ENCODE measurements at places on chromosomes 5 and 9. TPM values are rescaled to one million over a fixed set of nuclear protein-coding genes. Genes with fewer than 3 reads are reported as not detected.

ORM2 gene
- total RNA-seq = not detected

- no peak for DNase-seq
Measured at GRCh38 chr9:119544492-119544891, 175.3 kb upstream of the BRINP1 start.

GRCh38 chr5:9263656-9264055 lies 282.2 kb downstream of the SEMA5A start:
- no peak for DNase-seq

DNA sequence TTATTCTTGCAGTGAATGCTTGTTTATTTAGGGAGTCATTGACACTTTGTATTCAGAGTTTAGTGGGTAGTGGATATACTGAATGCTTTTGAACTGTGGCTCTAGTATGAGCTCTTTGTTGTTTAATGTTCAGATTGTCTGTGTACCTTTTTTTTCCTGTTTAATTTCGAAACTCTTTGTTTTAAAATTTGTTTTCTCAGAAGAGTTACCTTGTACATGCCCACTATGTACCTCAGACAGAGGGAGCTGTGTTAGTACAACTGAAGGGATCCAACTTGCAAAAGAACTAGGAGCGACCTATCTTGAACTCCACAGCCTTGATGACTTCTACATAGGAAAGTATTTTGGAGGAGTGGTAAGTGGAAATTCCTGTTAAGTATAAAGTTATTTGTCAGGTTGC lies 17.0 kb downstream of the RHOBTB3 start:
- DNase-seq = no peak

DNA sequence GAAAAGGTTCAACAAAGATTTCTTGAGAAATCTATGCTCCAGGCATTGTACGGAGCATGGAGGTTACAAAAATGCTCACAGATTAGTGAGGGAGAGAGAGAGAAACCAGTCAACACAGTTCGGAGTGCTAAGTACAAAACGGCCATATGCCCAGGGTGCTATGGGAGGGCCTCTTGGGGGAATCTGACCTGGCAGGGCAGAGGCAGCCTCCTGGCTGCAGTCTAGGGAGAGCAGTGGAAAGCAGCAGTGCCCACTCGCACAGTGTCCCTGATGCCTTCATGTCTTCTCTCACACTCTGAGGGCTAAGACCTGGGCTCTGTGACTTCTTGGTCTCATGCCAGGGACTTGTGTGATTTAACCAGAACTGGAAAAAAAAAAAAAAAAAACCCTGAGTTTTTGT lies 29.8 kb upstream of the SMC5 start:
- DNase-seq = no peak

- DNase-seq = no peak
Measured at GRCh38 chr9:105390871-105391270, 57.0 kb upstream of the FSD1L start.

DNA sequence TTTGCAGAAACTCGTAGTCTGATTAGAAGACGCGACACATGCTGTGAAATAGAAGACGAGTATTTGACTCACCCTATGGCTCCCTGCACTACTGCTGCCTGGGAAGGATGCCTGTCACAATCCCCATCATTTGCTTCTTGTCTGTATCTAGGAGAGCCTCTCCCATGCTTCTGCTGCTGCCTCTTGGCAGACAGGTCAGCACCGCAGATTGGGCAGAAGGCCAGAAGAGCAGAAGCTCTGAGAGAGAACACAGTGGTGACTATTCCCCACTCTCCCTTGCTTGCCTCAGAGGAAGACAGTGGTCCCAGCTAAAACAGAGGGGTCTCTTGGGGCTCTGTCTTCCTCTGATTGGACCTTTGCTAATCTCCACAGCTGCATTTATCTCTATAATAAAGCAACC lies 84.0 kb upstream of the SMIM32 start:
- DNase-seq = no peak

- DNase-seq = no peak
Measured at GRCh38 chr5:92309336-92309991, 926.3 kb upstream of the ARRDC3 start.

CEL gene
- 16.6 TPM for total RNA-seq

DNA sequence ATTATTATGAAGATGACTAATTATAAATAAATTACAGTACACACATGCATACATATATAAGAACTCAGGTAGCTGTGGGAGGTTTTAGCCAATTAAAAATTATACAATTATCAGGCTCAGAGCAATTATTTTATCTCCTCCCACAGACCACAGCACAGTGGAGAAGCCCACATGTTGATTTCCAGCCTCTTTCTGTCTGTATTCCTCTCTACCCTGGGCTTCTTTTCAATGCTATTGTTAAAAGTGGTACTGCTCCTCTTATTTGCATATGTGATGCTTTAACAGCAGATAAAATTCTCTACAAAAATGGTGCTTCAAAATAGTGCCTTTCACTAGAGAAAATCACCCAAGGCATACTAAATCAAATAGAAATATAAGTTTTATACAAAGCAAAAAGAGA lies 218.7 kb downstream of the NFIB start:
- no peak for DNase-seq

ADAMTS2 gene
- total RNA-seq = 2.9 TPM

- DNase-seq = peak; percentile 25
Measured at GRCh38 chr5:168238463-168238862, 53.0 kb upstream of the WWC1 start.

DNA sequence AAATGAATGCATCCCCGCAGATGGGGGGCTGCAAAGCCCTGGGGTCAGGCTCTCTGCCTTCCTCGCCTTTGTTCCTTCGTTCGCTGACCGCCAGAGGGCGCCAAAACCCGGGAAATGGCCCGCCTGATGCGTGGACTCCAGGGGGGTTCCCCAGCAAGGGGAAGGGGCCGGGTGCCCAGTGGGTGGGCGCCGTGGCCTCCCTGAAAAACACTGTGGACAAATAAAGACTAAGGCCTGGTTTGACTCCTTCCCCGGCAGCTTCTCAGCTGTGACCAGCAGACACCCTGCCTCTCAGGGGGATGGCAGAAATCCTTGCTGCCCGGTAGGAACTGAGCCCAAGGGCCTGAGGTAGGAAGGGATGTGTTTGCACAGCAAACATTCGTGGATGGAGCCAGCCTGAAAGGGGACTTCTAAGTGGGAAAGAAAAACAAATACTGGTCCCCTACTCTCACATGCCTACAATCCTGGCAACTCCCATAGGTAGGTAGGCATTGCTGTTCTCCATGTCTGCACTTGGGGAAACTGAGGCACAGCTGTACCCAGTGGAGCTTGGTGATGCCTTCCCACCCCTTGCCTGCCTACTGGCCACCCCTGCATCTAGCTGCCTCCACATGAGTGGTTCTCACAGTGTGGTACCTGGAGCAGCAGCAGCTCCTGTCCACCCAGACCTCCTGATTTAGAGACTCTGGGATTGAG lies 57.7 kb downstream of the DUSP1 start:
- peak; percentile 69 for DNase-seq

KIF4B gene
- total RNA-seq = not detected

KIAA1191 gene
- 89.1 TPM for total RNA-seq

DNA sequence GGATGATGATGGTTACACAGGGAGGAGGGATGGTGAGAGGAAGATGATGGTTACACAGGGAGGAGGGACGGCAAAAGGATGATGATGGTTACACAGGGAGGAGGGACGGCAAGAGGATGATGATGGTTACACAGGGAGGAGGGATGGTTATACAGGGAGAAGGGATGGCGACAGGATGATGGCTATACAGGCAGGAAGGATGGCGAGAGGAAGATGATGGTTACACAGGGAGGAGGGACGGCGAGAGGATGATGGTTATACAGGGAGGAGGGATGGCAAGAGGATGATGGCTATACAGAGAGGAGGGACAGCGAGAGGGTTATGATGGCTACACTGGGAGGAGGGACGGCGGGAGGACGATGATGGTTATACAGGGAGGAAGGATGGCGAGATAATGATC lies 64.1 kb upstream of the FCN1 start:
- no peak for DNase-seq

DNA sequence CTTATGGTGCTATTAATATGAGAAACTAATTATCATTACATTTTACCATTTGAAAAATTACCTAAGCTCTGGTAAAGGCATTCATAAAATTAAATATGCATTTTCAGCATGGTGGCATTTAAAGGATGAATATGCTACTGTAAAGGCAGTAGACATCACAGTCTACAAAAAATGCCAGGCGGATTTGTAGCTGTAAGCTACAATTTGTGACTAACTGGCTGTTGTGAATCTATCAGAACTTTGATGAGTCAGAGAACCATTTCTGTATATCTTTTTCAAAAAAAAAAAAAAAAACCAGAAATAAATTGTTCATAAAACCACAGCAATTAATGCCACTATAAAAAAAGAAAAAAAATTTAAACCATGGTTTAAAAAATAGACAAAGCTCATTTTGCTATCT lies 186.3 kb downstream of the NFIB start:
- DNase-seq = no peak

MSMP gene
- 2.1 TPM for total RNA-seq

DNA sequence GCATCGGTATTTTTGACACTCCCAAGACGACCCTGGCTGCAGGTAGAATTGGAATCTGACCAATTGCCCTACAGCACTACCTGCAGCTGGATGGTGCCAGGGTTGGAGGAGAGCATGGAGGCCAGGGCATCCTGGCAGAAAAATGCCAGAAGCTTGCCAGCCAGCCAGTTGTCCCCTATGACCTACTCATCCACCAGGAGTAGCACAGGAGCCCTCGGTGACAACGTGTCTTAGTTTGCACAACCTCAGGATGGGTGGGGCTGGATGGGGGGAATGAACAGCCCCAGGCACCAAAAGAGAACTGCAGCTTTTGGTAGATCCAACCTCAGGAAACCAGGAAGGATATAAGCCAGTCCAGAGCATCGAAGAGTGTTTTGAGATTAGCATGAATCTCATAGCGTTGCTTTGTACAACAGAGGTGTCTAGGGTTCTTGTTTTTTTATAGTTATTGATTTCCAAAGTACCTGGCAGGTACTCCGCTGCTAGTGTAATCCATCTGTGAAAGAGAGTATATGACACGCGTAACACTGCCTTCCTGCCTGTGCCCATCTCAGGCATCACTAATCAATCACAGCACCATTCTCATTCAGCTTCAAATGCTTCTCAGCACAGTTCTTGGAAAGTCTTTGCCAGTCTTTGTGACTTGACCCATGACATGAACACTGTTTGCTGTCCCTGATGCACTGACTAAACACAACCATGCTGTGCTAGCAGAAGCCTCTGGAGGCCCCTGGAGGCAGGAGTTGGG lies 36.7 kb upstream of the ASS1 start:
- no peak for DNase-seq

GRCh38 chr5:152987131-152987530 lies 503.3 kb upstream of the GRIA1 start:
- no peak for DNase-seq

GRCh38 chr9:100586093-100586492 lies 8.2 kb downstream of the CAVIN4 start:
- DNase-seq = no peak

BAAT gene
- 0.30 TPM for total RNA-seq

PCDHGA10 gene
- total RNA-seq = 4.7 TPM

- DNase-seq = peak; percentile 27
Measured at GRCh38 chr9:113220467-113221002, 542 bp downstream of the FKBP15 start.

KCNIP1 gene
- 0.25 TPM for total RNA-seq

IFNA13 gene
- not detected for total RNA-seq

SPINK14 gene
- not detected for total RNA-seq

ANKRD31 gene
- 0.05 TPM for total RNA-seq

ASPN gene
- total RNA-seq = 7.6 TPM

GRCh38 chr5:55220433-55221185 lies 6.5 kb downstream of the MCIDAS start:
- DNase-seq = peak; percentile 65

FAM221B gene
- 0.05 TPM for total RNA-seq

DNA sequence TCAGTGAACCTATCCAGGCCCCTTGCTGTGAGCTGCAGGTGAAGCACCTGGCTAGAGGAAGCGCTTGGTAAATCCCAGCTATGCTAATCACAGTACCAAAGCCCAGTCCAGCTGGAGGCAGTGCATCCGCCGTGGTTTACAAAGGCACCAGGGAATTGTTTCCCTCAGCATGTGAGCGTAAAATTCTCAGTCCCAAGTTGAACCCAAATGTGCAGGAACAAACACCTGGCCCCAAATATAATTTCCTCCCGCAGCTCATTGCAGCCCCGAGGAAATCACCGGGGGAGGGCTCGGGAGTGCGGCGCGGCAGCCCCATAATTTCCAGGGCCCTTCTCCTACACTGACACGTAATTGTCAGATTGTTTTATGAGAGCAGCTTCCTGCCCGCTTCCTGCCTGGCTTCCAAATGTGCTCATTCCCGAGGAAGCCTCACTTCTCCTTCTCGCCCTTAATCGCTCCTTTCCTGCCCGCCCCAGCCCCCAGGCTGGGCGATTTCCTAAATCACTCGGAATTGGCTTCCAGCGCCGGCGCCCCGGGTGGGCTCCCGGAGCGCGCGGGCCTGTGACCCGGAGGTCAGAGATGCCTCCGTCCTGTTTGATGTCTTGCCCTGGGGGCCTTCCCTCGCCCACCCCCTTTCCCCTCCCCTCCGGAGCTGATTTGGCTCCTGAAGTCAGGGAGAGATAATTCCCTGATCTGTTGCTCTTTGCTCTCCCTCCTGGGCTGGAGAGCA lies 134.4 kb downstream of the FGF1 start:
- DNase-seq = no peak

TNPO1 gene
- total RNA-seq = 78.0 TPM

GRCh38 chr5:12413585-12413984 lies 509.3 kb upstream of the CTNND2 start:
- DNase-seq = no peak

DNA sequence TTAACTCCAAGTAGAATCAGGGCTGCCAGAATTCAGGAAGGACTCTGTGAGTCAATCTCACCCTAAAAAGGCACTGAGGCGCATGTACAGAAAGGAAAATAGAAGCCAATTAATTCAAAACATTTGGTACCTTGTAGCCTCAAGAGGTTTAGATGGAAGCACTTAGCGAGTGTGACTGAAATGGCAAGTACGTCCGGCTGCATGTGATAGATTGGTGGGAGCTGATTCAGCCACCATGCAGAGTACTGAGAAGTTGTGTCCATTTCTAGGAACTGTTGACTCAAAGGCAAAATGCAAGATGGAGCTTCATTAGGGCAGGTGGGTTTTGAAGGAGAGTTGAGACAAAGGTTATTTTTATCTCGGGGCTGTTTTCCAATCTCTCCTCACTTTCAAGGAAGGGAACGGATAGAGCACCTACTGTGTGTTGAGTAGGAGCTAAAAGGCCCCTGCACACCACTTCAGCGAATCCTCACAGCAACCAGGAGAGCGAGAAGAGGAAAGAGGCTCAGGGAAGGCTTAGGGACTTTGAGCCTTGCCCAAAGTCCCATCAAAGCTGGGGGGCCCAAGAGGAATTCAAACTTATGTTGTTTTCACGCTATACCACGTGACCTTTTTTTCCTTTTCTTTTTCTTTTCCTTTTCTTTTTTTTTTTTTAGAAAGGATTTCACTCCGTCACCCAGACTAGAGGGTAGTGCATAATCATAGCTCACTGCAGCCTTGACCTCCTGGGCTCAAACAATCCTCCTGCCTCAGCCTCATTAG lies 34.6 kb upstream of the CPEB4 start:
- DNase-seq = no peak
